ENCODE measurements at places on chromosomes 3 and 15.

DNA sequence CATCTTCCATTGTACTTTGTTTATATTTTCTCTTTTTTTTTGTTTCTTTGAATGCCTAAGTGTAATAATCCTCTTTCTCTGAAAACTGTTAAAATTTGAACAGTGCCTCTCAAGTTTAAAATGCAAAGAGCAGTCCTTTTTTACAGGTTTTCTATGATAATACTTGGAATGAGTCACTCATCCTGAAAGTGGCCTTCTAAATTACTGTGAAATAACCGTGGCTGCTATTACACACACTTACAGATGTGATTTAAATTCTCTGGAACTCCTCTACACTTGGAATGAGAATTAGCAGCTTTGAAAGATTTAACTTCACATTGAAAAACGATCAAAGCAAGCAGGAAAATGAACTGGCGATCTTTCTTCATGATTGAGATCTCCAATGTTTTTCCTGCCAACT is 105.9 kb downstream of the ROBO1 start:
- DNase-seq: no peak

- peak; percentile 57 for DNase-seq
Measured at GRCh38 chr3:148789146-148789545, 38.5 kb upstream of the CPB1 start.

DNA sequence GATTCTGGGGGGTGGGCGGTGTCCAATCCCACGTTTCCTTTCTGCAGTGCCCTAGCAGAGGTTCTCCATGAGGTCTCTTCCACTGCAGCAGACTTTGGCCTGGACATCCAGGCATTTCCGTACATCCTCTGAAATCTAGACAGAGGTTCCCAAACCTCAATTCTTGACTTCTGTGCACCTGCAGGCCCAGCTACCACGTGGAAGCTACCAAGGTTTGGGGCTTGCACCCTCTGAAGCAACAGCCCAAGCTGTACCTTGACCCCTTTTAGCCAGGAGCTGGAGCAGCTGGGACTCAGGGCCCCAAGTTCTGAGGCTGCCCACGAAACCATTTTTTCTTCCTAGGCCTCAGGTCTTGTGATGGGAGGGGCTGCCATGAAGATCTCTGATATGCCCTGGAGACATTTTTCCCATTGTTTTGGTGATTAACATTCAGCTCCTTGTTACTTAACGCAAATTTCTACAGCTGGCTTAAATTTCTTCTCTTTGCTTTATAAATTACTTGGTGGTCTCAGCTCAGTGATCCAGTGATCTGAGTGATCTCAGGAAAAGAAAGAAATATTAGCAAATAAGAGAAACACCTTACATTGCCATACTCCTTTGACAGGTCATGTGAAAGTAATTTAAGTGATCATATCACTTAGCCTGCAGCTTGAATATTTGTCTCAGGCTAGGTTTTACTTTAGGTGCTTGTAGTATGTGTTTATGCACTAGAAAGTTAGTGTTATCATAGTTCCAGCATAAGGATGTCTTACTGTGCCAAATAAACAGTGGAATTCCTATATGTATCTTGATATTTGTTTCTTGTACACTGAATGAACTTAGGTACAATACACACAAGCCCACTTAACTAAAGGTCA is 3.0 kb downstream of the SNAP23 start:
- no peak for DNase-seq

GRCh38 chr3:196666001-196666867 is 26.7 kb downstream of the NRROS start:
- no peak for DNase-seq

DNA sequence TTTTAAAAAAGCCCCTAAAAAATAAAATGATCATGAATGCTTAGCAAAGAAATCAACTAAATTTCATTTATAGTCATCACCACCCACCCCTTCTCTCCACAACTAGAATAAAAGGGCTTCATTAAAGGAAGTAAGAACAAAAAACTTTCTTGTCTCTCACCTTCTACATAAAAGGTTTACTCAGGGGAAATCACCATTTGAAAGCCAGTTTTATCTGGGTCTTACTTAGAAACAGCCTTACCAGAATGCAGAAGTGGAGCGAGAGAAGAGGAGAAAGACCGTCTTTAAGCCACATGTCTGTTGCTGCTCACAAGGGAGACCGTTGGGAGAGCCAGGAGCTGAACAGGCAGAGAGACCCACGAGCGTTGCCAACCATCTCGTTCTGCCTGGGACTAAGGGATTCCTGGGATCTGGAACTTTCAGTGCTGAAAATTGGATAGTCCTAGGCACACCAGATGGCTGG is 350.1 kb upstream of the PROK2 start:
- DNase-seq: no peak

GRCh38 chr3:89697321-89697916 is 590.0 kb downstream of the EPHA3 start:
- DNase-seq: no peak

GRCh38 chr15:64739577-64740143 is 35.7 kb downstream of the RBPMS2 start:
- no peak for DNase-seq

DNA sequence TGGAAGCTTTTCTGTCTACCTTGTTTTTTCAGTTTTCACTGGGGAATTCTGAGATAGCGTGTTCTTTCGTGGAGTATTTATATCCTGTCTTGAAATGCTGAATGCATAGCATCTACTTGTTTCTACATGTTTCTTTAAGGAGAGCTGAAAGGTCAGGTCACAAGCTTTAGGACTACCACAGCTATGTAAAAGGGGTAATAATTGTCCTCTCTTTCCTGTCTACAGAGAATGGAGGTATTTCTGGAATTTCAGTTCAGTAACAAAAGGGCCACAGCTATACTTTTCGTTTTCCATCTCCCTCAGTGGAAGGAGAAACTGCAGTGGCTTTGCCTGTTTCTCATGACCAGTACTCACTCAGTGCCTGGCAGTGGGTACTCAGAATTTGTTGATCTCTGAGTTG is 4.7 kb downstream of the INAFM2 start:
- DNase-seq: no peak

GRCh38 chr15:51048308-51048707 is 46.4 kb downstream of the TNFAIP8L3 start:
- peak; percentile 76 for DNase-seq

DNA sequence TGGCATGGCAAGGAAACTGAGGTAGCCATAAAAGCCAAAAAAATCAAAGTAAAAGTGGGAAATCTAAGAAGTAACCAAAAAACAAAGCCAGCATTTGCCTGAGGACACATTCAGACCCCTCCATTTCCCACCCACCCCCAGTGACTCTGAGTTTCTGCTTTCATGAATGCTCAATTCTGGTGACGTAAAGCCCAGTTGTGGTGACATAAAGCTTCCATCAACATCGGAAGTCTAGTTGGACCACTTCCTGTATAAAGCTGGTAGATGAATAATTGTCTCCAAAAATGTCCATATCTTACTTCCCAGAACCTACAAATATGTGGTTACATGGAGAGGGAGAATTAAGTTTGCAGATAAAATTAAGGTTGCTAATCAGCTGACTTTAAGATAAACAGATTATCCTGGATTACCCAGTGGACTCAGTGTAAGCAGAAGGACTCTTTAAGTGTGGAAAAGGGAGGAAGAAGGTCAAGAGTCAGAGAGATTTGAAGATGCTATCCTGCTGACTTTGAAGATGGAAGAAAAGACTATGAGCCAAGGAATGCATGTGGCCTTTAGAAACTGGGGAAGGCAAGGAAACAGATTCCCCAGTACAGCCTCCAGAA is 62.0 kb upstream of the ST3GAL6 start:
- DNase-seq: peak; percentile 39

DNA sequence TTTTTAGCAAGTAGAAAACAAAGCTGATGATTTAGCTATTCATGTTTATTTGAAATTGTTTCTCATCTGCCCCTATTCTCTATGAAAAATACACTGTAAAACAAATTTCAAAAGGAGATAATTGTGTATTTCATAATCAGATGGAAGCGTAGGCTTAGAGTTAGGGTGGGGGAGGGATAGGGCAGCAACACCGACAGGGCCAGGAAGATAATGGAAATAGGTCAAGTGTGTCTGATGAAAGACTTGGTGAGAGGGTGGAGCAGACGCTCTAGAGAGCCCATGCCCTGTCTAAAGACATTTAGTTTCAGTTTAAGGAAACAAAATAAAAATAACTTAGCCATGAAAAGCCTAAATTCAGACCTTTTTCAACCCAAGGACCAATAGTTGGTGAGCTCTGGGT is 51.6 kb upstream of the ARL6 start:
- no peak for DNase-seq

GRCh38 chr15:73927003-73927475 is 777 bp downstream of the LOXL1 start:
- DNase-seq: no peak

- no peak for DNase-seq
Measured at GRCh38 chr3:5275529-5275928, 88.0 kb downstream of the EDEM1 start.

GRCh38 chr3:170572665-170573253 is 13.1 kb downstream of the SLC7A14 start:
- peak; percentile 29 for DNase-seq

- peak; percentile 44 for DNase-seq
Measured at GRCh38 chr3:129934234-129935123, 40.0 kb upstream of the TRH start.

- DNase-seq: peak; percentile 47
Measured at GRCh38 chr3:144324076-144324475, 352.5 kb downstream of the DIPK2A start.

- peak; percentile 1 for DNase-seq
Measured at GRCh38 chr3:153970741-153971347, 150.3 kb upstream of the ARHGEF26 start.

DNA sequence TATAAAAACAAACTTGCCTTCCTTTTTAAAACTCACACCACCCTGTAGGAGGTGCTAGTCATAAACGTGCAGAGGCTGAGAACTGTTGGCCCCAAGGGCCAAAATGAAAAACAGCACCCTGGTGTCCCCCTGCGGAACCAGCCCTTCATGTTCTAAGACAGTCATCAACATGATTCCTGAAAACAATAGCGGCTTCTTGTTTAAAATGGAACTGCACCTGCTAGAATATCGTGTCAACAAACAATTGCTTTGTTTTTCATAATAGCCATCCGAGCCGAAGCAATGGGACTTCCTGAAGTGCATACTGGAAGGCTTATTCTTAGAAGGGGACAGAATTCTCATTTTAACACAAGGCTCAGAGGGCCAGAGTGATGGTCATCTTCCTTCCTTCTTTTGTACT is 43.7 kb downstream of the MECOM start:
- no peak for DNase-seq

DNA sequence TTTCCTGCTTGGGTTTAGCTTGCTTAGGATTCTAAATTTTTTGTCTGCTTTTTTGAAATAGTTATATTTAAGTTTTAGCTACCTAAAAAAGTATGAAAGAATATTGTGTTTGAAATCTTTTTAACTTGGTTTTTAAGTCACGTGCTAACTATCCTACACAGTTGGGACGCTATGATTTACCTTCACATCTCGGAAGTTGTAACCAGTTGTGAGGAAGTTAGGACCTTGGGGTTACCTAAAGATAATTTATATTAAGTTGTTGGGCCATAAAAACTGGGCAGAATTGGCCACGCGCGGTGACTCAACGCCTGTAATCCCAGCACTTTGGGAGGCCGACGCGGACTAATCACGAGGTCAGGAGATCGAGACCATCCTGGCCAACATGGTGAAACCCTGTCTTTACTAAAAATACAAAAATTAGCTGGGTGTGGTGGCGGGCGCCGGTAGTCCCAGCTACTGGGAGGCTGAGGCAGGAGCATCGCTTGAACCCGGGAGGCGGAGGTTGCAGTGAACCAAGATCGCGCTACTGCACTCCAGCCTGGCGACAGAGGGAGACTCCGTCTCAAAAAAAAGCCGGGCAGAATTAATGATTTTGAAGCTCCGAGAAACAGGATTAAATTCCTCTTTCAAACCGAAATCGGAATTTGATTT is 1.0 kb downstream of the ZFAND6 start:
- peak; percentile 74 for DNase-seq

- DNase-seq: no peak
Measured at GRCh38 chr15:100049483-100049882, 292.3 kb downstream of the ADAMTS17 start.

- no peak for DNase-seq
Measured at GRCh38 chr3:137988152-137988551, 21.8 kb upstream of the CLDN18 start.

- DNase-seq: peak; percentile 44
Measured at GRCh38 chr3:129432671-129433070, 4.2 kb upstream of the EFCAB12 start.

GRCh38 chr3:126432361-126433104 is 37.8 kb downstream of the CFAP100 start:
- no peak for DNase-seq

- DNase-seq: peak; percentile 79
Measured at GRCh38 chr3:123154020-123154985, 47.4 kb upstream of the SEC22A start.

DNA sequence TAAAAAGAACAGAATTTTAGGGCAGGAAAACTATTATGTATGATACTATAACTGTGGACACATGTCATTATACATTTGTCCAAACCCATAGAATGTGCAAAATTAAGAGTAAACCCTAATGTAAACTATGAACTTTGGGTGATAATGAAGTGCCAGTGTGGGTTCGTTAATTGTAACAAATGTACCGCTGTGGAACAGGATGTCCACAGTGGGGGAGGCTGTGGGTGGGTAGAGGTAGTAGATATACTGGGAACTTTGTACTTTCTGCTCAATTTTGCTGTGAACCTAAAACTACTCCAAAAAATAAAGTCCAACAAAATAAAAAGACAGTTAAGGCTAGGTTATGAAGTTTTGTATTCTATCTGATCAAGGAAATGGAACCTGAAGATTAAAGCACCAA is 24.8 kb downstream of the CD96 start:
- DNase-seq: no peak

GRCh38 chr3:12840591-12841148 is 695 bp downstream of the RPL32 start:
- peak; percentile 44 for DNase-seq

GRCh38 chr3:156762631-156763185 is 63.4 kb upstream of the LEKR1 start:
- no peak for DNase-seq

- no peak for DNase-seq
Measured at GRCh38 chr3:115697263-115698053, 74.1 kb downstream of the GAP43 start.

DNA sequence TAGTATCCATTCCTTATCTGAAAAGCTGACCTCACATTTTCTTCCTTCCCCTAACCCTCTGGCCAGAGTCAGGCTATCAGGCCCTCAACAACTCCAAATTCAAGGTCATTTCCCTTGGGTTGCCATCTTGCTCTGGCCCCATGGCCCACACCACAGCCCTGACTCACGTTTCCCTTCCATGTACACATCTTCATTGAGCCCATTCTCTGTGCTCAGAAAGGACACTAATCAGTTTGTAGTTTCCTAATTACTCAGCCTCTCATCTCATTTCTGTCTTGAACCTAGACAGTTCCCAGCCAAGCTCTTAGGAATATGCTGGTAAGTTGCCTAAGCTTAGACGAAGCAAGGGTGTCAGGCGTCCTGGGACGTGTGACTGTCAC is 14.9 kb downstream of the TGM5 start:
- DNase-seq: peak; percentile 66

Measured in suppressor macrophage treated with lipopolysaccharide for 1 hour (primary cell).